ENCODE measurements at places on chromosomes 4 and X.

DNA sequence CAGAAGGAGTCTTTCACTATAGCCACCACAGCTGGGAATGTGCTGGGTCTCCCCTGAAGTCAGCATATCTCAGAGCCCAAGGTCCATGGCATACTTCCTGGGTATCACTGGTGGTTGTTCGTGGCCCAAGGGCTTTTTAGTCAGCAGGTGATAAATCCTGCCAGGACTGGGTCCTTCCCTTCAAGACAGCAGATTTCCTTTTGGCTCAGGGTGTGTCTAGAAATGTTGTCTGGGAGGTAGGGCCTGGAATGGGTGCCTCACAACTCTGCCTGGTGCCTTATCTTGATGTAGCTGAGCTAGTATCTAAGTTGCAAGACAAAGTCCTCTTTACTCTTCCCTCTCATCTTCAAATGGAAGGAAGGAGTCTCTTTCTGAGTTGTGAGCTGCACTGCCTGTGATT is 102.4 kb upstream of the TMLHE start:
- DNase-seq, result no peak

- no peak for DNase-seq
Measured at GRCh38 chrX:103099691-103100090, 6.7 kb upstream of the NXF3 start.

DNA sequence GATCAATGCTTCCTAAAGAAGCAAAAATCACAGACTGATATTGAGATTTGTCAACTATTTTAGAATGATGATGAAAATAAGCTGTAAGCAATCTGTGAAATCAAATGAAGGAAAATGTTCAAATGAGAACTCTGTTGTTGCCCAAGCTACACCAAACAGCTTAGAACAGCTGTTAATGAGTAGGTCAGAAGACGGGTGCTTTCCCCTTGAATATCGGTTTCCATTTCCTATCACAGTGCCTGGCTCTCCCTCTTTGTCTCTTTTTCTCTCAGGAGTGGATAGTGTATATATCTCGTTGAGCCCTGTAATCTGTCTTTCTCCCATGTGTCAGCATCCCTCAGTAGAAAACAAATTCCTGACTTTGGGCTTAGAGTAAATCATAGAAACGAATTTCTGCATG is 1592.9 kb upstream of the TENM3 start:
- no peak for DNase-seq

DNA sequence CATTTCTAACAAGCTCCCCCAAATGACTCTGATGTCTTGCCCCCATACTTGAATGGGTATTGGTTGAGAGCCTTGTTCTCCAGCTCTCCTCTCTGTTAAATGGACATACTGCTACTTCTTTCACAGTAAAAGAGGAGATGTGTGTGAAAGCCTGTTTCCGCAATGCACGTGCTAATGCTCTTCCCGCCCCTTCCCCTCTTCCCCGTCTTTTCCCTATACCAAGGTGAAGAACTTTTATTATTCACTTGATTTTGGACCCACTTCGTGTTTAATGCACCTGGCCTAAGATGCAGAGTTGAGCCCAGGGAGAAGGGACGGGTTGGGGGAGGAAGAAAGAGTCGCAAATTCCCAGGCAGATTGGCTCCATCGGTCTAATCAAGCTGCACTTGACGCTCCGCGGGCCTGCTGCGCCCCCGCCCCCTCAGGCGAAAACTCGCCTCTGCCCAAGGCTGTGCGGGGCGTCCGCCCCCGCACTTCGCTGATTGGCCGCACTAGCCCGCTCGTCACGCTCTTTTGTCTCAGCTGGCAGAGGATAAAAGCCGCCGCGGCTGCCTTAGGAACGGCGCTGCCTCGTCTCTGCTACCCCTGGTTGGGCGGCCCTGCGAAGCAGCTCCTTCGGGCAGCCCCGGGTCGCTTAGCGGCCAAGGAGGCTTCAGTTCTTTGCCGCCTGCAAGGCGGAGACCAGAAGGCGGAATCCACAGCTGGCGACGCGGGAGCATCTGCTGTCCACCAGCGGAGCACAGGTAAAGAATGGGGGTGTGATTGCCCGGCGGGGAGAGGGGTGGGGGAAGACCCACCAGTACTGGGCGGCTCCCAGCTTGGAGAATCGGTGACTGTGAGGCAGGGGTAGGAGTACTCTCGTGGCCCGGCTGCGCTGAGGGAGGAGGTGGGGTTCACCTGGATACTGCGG is at the start of gene ZCCHC12:
Gene ZCCHC12, plus strand, starts transcription at position 562 of the 910 bp plus-strand sequence. CDS start 1,421 bp downstream, outside the sequence.
- peak; percentile 45 for DNase-seq

DNA sequence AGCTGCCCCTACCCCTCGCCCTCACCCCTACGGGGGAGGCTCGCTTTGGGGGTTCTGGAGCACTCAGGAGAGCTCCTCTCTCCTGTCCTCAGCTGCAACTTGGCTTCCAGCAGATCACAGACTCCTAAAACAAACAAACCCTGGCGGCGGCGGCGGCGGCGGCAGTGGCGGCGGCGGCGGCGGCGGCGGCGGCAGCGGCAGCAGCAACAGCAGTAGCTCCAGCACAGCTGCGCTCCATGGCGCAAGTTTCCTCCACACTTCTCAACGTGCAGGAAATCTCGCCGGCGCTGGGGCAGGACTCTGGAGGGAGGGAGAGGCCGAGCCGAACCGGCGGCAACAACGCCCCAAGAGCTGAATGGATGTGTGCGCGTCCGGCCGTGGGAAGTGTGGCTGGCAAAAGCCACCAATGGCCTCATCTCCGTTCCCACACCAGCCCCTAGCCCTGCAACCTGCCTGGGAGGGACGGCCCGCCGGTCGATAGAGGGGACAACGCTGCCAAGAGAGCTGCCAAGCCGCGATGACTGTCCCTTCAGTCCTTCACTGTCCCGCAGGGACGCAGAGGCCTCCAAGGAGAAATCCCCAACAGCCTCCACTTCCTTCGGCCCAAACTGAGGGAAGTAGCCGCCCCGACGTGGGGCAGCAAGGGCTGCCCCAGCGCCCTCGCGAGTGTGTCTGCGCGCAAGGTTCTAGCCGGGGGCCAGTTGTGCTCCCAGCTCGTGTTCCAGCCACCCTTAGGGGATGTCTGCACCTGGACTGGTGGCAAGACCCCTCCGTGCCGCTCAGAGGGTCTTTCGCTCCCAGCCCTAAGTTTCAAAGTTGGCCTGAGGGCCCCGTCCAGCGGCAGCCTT is 775 bp downstream of the SHROOM4 start:
- DNase-seq, result no peak

DNA sequence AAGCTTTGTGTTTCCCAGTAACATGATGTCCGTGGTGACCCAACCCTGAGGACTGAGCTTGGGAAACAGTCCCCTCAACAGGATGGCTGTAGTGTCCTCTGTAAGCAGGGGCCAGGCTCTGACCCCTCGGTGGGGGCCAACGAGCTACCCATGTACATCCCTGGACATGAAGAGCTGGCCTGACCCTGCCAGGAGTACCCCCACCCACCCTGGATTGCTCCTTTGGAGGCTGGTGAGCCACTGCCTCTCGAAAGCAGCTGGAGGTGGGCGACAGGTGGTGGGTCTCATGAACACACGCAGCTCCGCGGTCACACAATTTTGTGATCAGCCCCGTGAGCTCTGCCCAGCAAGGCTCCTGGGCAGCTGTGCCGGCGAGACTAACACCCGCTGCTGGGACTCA is 33.5 kb downstream of the NSG1 start:
- DNase-seq, result no peak

DNA sequence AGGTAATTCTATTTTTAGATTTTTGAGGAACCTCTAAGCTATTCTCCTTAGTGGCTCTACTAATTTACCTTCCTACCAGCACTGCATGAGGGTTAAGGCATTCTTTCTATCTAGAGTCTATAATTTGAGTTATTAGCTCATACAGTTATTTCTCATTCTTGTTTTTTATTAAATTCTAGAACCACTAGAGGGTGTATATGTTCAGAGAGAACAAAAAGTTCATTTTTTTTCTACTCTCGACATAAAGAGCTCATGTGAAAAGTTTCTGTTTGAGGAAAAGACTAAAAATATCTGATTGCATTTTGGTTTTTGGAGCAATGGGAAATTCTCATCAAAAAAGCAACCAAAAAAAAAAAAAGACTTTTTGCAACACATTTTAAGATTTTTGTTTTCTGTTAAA is 57.0 kb upstream of the LRAT start:
- DNase-seq, result no peak

DNA sequence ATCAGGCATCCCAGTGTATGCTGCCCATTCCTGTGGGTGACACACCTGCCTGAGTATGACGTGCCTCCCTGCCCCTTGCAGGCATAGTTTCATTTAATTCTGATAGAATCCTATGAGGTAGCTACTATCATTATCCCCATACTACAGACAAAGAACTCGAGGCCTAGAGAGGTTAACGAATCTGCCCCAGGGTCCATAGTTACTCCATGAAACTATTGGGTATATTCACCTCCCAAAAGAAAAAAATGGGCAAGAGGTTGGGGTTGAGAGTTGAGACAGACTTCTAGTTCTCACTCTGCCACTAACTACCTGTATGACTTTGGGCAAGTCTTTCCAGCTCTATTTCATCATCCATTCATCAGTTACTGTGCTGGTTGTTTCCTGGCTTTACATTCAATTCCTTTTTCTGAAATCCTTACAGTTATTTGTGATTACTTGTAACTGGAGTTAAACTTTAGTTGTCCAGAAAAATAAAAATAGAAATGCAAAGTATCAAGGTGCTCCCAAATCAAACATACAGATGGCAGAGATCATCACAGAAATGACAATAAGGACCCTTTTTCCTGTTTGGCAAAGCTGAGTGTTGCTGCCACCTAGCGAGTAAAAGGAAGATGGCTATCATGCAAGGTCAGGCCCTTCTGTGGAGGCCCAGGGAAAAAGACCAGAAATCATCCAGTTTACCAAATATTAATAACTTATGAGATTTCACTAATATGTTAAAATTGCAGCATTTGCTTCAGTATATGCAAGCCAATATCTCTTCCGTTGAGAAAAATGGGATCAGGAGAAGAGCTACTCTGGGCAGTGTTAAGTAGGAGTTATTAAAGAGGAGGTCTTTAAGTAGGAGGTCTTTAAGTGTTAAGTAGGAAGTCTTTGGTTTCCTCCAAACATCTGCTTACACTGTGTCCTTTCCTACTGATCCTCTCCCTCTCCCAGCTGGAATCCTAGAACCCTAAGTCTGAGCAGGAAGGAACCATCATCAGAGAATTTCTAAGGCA is 17.1 kb upstream of the MAP7D3 start:
- no peak for DNase-seq

GRCh38 chr4:160836431-160836830 is 1327.4 kb downstream of the FSTL5 start:
- peak; percentile 45 for DNase-seq

- no peak for DNase-seq
Measured at GRCh38 chr4:144611850-144612249, 34.1 kb upstream of the HHIP start.

DNA sequence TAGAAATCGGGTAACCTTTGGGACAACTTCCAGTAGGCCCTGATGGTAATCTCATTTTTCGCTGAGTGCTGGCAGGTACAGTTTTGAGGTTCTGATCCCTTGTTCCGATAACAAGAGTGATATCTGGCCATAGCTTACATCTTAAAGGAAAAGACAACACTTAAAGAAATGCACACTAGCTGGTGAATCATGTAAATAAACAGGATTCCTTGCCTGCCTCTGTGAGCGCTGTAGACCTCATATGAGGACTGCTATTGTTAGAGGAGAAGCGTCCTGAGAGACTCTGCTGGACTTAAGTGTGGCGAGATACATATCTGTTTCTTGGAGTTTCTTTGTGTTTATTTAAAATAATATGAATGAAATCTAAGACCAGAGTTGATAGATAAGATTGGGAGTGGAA is 149.3 kb upstream of the SLC4A4 start:
- DNase-seq, result no peak

- no peak for DNase-seq
Measured at GRCh38 chr4:2249526-2250356, 7.8 kb upstream of the HAUS3 start.

- DNase-seq, result no peak
Measured at GRCh38 chr4:102151696-102152095, 193.6 kb downstream of the SLC39A8 start.

DNA sequence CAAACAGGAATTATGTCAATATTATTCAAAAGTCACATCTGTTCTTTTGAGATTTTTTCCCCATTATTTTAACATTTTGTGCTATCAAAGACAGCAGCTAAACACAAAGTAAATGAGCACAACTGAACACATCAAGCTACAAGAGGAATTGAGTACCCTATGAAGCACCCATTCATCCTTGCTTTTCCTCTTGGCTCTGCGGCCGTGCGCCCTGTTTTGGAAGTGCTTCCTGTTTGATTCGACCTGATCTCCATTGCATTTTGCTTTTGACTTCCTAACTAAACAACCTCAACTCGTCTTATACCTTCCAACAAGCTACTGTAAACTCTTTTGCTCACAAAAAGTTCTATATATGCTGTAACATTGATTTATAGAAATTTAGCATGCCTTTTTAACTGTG is 85.0 kb downstream of the SCFD2 start:
- no peak for DNase-seq

DNA sequence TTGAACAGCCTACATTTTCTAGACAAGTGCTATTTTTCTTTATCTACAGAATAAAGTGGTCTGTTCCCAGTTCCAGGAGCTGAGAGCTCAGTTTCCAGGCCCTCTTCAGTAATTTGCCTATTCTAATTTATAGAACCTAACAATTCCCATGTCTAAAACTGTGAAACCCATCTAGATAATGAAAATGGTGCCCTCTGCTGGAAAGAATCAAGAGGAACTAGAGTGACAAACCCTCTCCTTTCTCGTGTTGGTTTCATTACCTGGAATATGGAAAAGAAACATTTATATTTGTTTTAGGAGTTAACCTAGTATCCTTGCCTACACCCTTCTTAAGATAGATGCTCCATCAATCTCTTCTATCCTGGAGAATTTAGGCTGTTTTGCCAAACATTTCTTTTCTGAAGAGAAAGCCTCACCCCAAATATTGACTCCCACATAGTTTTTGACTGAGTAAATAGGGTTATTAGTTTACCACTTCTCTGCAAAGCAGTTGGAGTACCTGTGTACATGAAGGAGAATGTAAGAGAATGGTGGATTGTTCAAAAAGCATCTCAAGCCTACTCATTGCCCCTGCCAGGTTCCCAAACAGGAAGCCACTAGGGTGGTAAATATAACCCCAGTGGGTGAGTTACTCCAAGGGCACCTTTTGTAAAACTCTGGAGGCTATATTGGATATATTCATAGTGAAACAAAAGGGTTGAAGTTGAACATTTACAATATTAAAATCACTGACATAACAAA is 121.6 kb downstream of the RASL11B start:
- DNase-seq, result peak; percentile 75

- no peak for DNase-seq
Measured at GRCh38 chr4:143771269-143771668, 70.8 kb upstream of the FREM3 start.
